ENCODE measurements at places on chromosomes 2 and 18. TPM values are rescaled to one million over a fixed set of nuclear protein-coding genes. Genes with fewer than 3 reads are reported as not detected.

The SNTG2 gene
- total RNA-seq, result not detected

The LCT gene
- not detected for total RNA-seq

The ACTR1B gene
- 58.9 TPM for total RNA-seq

The FKBP7 gene
- total RNA-seq, result 10.3 TPM

The SIGLEC15 gene
- 1.7 TPM for total RNA-seq

The CCT7 gene
- total RNA-seq, result 488 TPM

The CPLX4 gene
- not detected for total RNA-seq

The EVX2 gene
- total RNA-seq, result not detected

The RESP18 gene
- total RNA-seq, result not detected

The ACVR1C gene
- total RNA-seq, result not detected

The KCNJ13 gene
- not detected for total RNA-seq

The TMEM247 gene
- not detected for total RNA-seq

The IL18RAP gene
- total RNA-seq, result not detected

The GAD1 gene
- total RNA-seq, result not detected

The SP140 gene
- 0.20 TPM for total RNA-seq

The SPP2 gene
- total RNA-seq, result not detected

The DAPL1 gene
- total RNA-seq, result not detected

The CRYGD gene
- total RNA-seq, result not detected

The SCG2 gene
- total RNA-seq, result 1.3 TPM
